ENCODE measurements at places on chromosomes 2 and 18.

- peak; percentile 94 for DNase-seq
Measured at GRCh38 chr2:136255648-136256461, 137.9 kb upstream of the CXCR4 start.

GRCh38 chr2:45572979-45573378 lies 38.1 kb downstream of the SRBD1 start:
- no peak for DNase-seq

GRCh38 chr18:76420898-76421684 lies 74.0 kb downstream of the ZNF516 start:
- no peak for DNase-seq

DNA sequence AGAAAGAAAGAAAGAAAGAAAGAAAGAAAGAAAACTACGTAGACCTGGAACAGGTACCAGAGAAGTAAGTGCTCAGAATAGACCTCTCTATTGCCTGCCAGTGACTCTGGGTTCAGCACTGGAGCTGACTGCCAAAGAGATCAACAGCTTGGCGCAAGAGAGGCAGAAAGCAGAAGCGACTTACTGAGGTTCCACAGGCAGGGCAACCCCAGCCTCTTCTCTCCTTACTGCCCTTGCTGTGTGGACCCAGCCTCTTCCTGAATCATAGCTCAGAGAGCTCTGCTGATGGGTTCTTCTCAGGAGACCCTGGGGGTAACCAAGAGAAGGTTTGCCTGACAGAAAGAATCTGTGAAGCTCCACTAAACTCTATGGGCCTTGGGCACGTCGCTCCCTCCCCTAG lies 7.1 kb downstream of the CAPN13 start:
- no peak for DNase-seq

DNA sequence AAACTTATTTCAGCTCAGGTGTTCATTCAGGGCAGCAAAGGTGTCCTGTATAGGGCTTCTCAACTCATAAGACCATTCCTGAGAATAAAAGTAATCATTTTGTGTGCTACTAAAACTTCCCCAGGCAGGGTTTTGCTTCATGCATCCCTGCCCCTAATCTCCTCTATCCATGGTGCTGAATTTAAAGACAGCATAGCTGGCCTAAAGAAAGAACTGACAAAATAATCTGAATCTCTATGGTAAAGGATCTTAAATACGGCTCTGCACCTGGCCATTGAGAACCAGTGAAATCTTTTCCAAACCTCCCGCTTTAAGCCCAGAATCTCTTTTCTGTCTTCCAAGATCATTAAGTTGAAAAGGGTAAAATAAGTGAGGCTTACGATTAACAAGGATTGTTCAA lies 292.1 kb upstream of the KLHL29 start:
- DNase-seq: peak; percentile 5

DNA sequence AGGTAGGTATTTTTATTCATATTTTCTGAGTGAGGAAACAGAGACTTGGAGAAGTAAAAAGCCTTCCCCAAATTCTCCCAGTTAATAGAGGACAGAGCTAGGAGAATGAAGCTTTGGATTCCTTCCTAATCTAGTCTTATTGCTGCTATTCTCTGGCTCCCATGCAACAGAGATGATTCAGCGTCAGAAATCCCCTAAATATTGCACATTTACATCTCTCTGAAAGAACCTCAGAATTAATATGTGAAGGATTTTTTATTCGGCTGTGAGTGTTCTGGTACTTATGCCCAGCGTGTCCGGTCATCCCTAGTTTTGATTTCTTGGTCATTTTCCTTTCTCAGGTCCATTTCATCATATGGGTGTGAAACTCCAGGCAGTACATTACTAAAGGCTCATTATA lies 91.2 kb upstream of the SESTD1 start:
- DNase-seq: no peak

DNA sequence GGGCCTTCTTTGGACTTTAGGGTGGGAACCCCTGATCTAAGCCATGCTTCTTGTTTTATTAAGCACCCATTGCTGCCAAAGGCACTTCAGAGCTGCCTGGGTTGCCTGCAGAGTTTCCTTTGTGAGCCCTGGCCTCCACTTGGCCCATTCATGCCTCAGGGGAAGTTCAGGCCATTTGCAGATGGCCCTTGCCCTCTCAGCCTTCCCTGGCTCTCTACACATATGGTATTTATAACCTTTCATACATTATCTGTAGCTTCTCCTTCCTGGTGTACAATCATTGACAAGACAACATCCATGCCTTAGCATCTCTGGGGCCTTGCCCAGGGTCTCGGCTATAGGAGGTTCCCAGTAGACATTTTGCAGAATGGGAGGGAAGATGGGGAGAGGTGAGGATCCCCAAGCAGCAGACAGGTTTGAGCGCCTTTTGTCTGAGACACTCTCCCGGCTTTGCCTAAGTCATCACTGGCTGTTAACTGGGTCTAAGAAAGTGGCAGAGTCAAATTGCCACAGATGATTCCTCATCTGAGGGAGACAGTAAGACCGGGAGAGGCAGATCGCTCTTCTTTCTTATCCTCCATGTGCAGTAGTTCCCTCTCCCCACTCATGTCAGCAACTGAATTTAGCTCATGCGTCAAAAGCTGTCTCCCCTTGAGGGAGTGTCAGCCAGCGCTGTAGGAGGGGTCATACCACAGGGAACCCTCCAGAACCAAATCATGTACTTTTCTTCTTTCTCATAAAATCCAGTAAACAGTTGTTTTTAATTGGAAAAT lies 2.7 kb downstream of the EHD3 start:
- no peak for DNase-seq

DNA sequence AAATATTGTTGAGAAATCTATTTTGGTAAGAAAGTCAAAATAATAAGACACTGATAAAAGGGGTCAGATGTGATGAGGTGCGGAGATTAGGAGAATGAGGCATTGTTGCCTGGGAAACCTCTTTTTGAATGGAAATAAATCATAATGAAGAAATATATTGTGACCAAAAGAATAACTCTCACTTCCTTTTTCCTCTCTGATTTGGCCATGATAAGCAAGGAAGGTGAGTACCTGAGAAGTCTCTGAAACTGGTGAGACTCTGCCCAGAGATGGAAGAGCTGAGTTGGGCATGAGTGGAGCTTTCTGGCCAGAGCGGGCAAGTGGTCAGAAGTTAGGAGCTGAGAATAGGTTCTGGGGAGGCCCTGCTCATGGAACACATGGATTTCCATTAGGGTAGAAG lies 11.8 kb downstream of the LAMA3 start:
- DNase-seq: no peak

DNA sequence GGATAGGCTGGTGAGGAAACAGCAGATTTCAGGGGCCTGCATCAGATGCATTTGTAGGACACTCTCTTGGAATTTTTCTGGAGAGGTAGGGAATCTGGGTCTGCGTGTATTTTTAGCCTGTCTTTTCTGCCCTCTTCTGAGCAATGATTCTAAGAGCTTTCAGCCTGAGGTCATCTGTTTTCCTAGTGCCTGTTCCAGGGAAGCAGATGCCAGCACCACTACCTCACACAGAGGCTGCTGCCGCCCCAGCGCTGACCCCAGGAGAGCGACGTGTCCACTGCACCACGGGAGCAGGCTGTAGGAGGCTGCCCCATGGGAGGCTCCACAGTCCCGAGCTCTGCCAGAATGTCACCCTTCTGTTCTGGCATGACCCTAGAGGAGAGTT lies 316.5 kb downstream of the CYP26B1 start:
- no peak for DNase-seq

DNA sequence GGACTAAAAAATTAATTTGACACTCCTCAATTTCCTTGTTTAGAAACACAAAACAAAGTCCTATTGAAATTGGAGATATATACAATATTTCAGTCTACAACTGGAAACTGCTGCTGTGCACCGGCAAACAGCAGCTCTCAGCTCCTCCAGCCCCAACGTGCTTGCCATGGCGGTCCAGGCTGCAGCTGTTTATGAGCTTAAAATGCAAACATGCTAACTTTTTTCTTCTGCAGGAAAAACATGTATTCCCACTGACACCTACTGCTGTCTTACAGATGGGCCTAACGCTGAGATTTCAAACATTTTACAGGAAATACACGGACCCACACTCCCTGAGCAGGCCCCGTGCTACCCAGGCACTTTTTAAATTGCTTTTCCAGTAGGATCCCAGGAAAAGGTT lies 195.5 kb downstream of the BCL11A start:
- no peak for DNase-seq

DNA sequence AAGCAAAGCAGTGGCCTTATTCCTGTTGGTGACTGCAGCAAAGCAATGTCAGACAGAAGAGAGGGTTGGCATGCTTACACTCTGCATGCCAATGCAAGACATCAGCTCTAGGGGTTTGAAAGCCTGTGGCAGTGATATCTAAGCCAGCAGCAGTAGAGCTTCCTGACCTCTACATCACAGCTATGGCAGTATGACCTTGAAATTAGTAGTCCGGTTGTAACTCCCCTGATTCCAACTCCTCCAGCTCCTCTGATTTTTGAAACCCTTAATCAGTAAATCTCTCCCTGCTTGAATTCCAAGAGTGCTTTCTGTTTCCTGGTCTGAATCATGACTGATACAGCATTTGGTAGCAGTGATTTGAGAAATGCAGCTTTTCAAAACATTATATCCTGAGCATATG lies 60.0 kb upstream of the LRP1B start:
- DNase-seq: no peak

DNA sequence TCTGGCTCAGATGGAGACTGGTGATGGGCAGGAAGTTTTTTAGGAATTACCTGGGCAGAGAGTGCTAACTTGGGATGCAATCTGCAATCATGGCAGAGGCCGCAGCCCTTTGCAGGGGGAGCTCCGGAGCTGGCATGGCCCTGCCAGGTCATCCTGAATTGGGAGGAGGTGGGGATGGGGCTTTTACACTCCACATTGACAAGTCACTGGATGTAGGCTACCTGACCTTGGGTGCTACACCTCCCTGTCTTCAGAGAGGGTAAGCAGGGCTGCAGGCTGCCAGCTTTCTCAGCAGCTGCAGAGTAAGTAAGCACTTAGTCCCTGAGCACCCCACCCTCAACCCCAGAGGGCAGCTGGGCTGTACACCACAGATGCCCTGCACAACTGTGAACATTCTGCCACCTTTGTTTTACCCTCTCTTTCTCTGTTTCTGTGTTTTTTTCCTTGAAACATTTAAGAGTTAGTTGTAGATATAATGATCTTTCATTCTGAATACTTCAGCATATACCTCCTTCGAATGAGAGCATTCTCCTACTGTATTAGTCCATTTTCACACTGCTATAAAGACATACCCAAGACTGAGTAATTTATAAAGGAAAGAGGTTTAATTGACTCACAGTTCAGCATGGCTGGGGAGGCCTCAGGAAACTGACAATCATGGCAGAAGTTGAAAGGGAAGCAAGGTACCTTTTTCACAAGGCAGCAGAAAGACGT lies 6.8 kb upstream of the HS1BP3 start:
- no peak for DNase-seq

DNA sequence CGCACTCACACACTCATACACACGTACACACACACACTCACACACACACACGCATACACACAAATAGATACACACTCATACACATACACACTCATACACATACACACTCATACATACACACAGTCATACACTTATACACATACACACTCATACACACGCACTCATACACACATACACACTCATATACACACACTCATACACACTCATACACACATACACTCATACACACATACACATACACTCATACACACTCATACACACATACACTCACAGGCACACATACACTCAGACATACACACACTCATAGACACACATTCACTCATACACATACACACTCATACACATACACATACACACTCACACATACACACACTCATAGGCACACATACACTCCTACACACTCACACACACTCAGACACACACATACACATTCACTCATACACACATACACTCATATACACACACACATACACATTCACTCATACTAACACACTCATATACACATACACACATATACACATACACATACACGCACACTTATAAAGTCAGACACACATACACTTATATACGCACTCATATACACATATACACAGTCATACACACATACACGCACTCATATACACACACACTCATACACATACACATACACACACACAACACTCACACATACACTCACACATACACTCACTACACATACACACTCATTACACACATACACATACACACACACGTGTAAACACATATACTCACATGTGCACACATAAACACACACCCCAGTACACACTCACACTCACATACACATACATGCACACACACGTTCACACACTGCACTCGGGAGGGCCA lies 28.7 kb downstream of the KCNIP3 start:
- DNase-seq: no peak

- no peak for DNase-seq
Measured at GRCh38 chr2:220660277-220661145, 911.6 kb downstream of the EPHA4 start.

DNA sequence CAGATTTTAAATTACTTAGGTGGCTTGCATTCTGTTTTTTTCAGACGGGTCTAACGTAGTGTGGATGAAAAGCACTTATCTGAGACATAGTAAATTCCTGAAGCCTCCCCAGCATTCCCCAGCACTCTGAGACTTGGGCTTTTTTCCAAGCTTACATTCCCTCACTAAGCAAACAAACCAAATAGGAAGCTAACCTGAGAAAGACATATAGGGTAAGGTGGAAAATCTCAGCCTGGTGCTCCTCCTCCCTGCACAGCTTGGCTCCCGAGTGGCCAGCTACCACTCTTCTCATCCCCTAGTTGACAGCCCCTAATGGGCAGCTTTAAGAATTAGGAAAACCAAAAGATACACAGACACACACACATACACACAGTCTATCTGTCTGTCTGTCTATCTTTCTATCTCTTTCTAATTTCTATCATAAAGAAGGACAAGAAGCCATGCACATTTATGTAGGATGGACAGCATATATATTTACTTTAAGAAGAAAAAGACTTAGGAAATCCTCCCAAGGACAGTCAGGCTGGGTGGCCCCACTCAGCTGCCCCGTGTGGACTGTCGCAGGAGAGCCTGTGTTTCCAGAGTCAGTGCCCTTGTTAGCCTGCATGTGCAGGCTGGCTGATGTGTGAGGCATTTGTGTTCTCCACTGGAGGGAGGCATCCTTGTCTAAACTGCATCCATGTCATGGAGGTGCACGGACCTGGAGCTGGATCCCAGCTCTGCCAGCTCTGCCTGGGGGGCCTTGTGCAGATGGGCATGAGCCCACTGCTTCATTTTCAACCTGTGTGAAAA lies 8.2 kb downstream of the CNNM3 start:
- DNase-seq: no peak

- DNase-seq: no peak
Measured at GRCh38 chr18:28065793-28066186, 111.1 kb downstream of the CDH2 start.

DNA sequence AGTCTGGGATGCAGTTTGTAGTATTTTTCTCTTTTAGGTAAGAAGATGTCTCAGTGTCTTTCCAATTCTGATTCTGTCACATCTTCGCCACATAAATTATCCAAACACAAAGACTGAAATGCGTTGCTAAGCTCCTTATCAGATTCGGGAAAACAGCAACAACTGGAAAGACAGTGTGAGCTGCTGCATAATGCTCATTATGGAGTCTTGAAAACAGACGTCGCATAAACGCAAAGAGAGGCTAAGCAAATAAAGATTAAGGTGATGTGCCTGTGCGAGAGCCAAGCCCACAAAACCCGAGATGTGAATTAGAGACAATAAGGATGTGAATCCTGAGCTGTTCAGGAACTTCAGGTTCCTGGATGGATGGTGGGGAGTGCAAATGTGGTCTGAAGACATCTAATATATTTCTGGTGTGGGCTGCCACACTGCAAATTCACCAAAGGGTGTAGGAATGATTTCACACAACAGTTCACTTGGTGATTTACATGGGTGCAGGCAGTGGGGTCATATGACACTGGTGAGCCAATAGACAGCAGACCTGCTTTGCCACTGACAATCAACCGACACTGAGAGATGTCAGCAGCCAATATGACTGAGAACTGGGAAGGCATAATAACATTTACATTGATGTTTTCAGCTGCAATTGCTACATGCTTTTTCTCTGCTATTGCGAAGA lies 195.8 kb downstream of the MTX2 start:
- no peak for DNase-seq

All from Kasumi-1 (cell line).